ENCODE measurements at places on chromosomes 6 and 20.

DNA sequence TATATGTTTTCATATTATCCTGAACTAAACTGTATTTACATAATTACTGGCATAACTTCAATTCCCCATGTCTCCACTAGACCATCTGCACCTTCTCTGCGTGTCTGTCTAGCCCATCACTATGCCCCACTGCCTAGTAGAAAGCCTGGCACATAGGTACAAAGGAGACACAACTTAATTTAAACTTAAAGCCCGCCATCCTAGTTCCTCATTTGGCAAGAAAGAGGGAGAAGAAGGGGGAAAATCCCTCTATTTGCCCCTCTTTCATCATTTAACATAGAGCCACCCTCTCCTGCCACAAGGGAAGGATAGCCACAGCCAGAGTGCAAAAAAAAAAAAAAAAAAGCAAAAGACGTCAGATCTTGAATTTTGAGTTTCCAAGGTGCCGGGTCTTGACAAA, 1.8 kb downstream of the PKIG start:
- H3K4me3 ChIP-seq = peak overlapping the region; percentile 56
- H3K27me3 ChIP-seq = no peaks in the 10 kb centered on the region
- peak overlapping the region; percentile 84 for H3K27ac ChIP-seq

- H3K27ac ChIP-seq = peak overlapping the region; percentile 92
- no peaks in the 10 kb centered on the region for H3K27me3 ChIP-seq
- no peaks in the 10 kb centered on the region for H3K36me3 ChIP-seq
These were observed 2.2 kb downstream of the SMPDL3A start for GRCh38 chr6:122791310-122791679.

DNA sequence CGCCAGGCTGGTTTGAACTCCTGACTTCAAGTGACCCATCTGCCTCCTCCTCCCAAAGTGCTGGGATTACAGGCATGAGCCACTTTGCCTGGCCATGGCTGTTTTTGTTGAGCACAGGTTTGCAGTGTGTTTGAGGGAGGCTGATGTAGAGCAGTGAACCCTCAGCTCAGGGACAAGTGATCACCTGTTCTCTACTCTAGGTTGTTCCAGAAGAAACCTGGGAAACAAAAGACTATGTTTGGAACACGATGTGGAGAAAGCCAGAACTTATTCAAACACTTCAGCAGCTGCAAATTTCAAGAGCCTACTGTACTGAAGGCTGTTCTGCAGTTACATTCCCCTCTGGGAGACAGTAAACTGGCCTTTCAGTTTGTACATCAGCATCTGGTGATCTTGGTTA, 4.7 kb downstream of the TULP1 start:
- no peak overlapping the region for H3K27ac ChIP-seq
- no peak overlapping the region for H3K4me3 ChIP-seq
- DNase-seq = no peak
- no peaks in the 10 kb centered on the region for H3K36me3 ChIP-seq
- no peaks in the 10 kb centered on the region for H3K4me1 ChIP-seq

DNA sequence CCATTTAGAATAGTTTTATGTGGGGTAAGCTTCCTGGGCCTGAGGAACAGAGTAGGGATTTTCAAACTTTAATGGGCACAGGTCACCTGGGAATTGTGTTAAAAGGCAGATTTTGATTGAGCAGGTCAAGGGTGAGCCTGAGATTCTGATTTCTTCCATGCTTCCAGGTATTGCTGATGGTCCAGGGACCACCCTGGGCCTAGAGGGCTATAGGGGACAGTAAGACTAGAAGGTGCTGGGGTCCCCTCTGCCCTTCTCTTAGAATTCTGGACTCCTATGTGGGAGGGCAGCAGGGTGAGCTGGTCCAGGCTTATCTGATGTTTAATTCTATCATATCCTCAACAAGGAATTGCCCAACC, 2.6 kb downstream of the DDR1 start:
- peaks cover 26% of the 10 kb centered on the region for H3K4me1 ChIP-seq
- H3K27me3 ChIP-seq = no peaks in the 10 kb centered on the region
- peak overlapping the region; percentile 3 for H3K27ac ChIP-seq
- DNase-seq = no peak

DNA sequence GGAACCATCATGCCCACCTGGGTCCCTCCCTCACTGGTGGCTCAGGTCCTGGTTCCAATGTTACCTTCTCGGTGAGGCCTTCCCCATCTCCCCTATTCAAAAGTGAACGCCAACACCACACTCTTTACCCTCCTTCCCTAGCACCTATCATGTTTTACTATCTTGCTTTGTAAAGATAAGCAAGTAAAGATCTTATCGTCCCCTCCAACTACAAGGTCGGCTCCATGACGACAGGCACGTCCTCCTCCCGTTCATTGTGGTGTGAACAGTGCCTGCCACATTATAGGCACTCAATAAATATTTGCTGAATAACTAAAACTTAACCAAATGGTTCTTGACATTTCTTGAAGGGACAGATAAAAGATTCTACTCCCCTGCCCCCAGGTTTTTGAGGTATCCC, 147.1 kb downstream of the PREX1 start:
- peaks cover 12% of the 10 kb centered on the region for H3K36me3 ChIP-seq
- peaks cover 35% of the 10 kb centered on the region for H3K4me1 ChIP-seq
- no peak overlapping the region for H3K27ac ChIP-seq
- no peak for DNase-seq

GRCh38 chr6:138493413-138493812, 5.9 kb downstream of the NHSL1 start:
- no peak overlapping the region for H3K27ac ChIP-seq
- H3K36me3 ChIP-seq = no peaks in the 10 kb centered on the region
- H3K27me3 ChIP-seq = no peaks in the 10 kb centered on the region
- no peaks in the 10 kb centered on the region for H3K4me1 ChIP-seq
- no peak overlapping the region for H3K4me3 ChIP-seq

GRCh38 chr6:115882174-115882573, 178.5 kb downstream of the FRK start:
- no peak overlapping the region for H3K27ac ChIP-seq
- DNase-seq = no peak
- no peaks in the 10 kb centered on the region for H3K27me3 ChIP-seq

DNA sequence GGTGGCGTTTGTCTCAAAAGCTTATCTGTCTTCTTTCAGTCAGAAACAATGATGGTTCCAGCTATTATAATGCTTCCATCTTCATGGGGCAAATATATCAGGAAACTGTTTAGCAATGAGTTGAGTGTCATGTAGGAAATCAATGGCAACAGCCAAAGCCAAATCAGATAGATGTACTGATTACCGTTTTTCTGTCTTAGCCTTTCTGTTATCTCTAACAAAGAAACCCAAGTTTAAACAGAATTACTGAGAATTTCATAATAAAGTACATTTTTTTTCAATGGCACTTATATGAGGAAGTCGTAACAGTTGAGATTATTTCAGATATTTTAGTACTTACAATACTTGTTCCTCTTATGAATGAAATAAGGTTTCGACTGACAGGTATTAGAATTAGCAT, 1.2 kb downstream of the NOX3 start:
- H3K4me3 ChIP-seq = no peak overlapping the region
- no peaks in the 10 kb centered on the region for H3K27me3 ChIP-seq

DNA sequence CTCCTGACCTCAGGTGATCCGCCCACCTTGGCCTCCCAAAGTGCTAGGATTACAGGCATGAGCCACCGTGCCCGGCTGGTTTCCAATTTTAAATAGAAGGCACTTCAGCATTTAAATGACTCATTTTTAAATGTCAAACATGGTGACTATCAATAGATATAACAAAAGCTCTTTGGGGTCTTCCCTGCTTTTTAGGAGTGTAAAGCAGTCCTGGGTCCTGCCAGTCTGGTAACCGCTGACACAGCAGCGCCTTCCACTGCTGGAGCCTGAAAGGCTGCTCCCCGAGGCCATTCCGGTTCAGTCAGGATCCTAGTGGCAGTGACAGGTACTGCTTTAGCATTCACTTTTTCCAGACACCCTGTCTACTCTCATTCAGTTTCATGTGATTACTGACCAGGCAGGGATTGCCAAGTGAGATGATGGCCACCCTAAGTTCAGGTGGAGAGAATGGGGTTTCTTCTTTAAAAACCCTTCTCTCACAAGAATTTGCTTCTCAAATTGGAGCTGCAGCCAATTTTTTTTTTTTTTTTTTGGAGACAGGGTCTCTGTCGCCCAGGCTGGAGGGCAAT, 5.1 kb downstream of the DIDO1 start:
- H3K4me3 ChIP-seq = no peak overlapping the region
- no peak overlapping the region for H3K27ac ChIP-seq
- no peaks in the 10 kb centered on the region for H3K27me3 ChIP-seq
- H3K36me3 ChIP-seq = no peaks in the 10 kb centered on the region

GRCh38 chr20:24163506-24163905, 174.9 kb upstream of the GGTLC1 start:
- no peaks in the 10 kb centered on the region for H3K4me1 ChIP-seq
- no peaks in the 10 kb centered on the region for H3K27me3 ChIP-seq
- no peak overlapping the region for H3K27ac ChIP-seq

DNA sequence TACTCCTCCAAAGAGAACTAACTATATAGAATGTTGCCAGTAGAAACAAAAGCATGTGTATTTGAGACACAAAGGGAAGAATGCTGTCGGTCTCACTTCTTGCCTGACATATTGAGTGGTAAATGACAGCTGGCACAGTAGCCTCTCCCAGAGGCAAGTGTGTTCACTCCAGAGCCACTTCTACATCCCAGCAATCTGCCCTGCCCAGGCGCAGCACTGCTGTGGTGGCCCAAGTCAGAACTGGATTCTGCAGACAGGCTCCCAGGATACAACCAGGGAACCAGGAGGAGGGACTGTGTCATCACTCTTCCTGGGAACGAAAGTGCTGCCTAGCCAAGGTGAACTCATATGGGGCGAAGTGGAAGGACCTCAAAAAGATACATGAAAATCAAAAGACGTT, 103.2 kb upstream of the ARMC2 start:
- H3K27ac ChIP-seq = no peak overlapping the region
- H3K36me3 ChIP-seq = no peaks in the 10 kb centered on the region
- DNase-seq = no peak
- H3K4me1 ChIP-seq = peaks cover 8% of the 10 kb centered on the region
- no peaks in the 10 kb centered on the region for H3K27me3 ChIP-seq

- DNase-seq = no peak
- H3K4me3 ChIP-seq = no peak overlapping the region
- H3K4me1 ChIP-seq = peaks cover 8% of the 10 kb centered on the region
- H3K27me3 ChIP-seq = peaks cover 49% of the 10 kb centered on the region
- H3K36me3 ChIP-seq = no peaks in the 10 kb centered on the region
These were observed 4.2 kb downstream of the ELOVL4 start for GRCh38 chr6:79943133-79943532.

DNA sequence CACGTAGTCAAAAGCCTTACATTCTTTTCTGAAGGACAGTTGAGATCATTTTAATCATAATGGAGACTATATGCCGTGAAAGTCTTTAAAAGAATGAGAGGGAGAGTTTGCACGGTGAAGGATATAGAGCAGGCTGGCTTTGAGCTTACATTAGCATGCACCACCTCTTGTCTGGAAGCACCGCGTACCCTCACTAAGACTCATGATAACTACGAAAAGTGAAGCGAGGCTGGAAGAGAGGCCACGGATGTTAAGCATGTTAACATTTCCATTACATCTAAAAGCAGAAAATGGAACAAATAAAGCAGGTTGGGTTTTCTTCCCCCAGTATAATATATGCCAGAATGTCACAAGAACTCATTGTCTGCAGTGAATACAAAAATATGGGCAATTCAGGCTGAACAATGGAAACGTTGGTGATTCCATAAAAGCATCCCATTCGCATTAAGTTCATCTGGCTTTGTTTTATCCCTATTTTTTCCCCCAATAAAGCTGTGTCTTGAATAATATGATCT, 40.6 kb upstream of the NKX2-2 start:
- no peak overlapping the region for H3K4me3 ChIP-seq
- peaks cover 5% of the 10 kb centered on the region for H3K27me3 ChIP-seq
- H3K36me3 ChIP-seq = no peaks in the 10 kb centered on the region

- no peaks in the 10 kb centered on the region for H3K27me3 ChIP-seq
- H3K4me1 ChIP-seq = no peaks in the 10 kb centered on the region
- no peak overlapping the region for H3K4me3 ChIP-seq
- H3K27ac ChIP-seq = no peak overlapping the region
- H3K36me3 ChIP-seq = no peaks in the 10 kb centered on the region
These were observed 1188.0 kb downstream of the GRIK2 start for GRCh38 chr6:102581378-102582124.

DNA sequence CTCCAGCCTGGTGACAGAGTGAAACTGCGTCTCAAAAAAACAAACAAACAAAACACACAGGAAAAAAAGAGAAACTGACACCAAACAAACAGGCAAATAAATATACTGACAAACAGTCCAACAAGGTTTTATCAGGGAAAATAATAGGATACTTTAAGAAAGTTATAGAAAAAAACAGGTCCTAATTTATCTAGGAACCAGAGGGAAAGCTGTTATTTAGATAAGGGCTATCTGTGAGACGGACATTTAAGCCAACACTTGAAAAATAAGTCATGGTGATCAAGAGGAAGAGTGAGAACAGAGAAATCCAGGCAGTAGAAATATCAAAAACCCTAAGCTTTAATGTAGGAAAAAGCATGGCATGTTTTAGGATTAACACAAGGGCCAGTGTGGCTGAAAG, 68.9 kb downstream of the FAM217A start:
- no peak for DNase-seq
- H3K27ac ChIP-seq = no peak overlapping the region
- H3K4me1 ChIP-seq = peaks cover 20% of the 10 kb centered on the region
- no peaks in the 10 kb centered on the region for H3K36me3 ChIP-seq
- no peaks in the 10 kb centered on the region for H3K27me3 ChIP-seq

GRCh38 chr6:76472858-76473257, 400.4 kb upstream of the IMPG1 start:
- H3K27ac ChIP-seq = no peak overlapping the region
- no peak overlapping the region for H3K4me3 ChIP-seq
- no peaks in the 10 kb centered on the region for H3K36me3 ChIP-seq
- H3K4me1 ChIP-seq = no peaks in the 10 kb centered on the region
- no peaks in the 10 kb centered on the region for H3K27me3 ChIP-seq
- no peak for DNase-seq

DNA sequence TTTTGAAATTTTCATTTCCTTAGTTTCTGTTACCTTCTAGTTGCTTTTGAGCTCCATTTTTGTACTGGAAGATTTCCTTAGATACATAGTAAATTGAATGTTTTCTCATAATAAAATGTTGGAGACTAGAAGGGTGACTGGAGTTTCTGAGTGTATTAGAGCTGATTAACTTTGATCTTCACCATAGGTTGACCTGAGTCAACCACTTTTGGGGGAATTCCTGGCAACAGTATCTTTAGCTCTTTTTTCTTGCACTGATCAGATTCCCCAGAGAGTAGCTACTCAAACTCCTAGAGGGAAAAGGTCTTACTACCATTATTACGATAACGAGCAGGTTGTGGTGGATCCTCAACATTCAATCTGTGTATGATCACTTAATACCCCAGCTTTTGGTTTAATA, 72.7 kb downstream of the KHDC1L start:
- H3K36me3 ChIP-seq = no peaks in the 10 kb centered on the region
- no peaks in the 10 kb centered on the region for H3K4me1 ChIP-seq
- H3K27ac ChIP-seq = no peak overlapping the region
- no peak for DNase-seq

- H3K27ac ChIP-seq = no peak overlapping the region
- no peak overlapping the region for H3K4me3 ChIP-seq
- peak; percentile 85 for DNase-seq
These were observed 5.4 kb upstream of the PLAGL1 start for GRCh38 chr6:144013486-144013909.

Data from upper lobe of right lung (tissue), 1 donor.